ENCODE measurements at places on chromosomes 2 and 18. TPM values are rescaled to one million over a fixed set of nuclear protein-coding genes. Genes with fewer than 3 reads are reported as not detected.

WNT10A gene
- total RNA-seq: 9.2 TPM

GRCh38 chr2:25050128-25050527 is 8.3 kb downstream of the EFR3B start:
- DNase-seq: no peak

GRCh38 chr2:157500334-157500733 is 56.4 kb upstream of the CYTIP start:
- no peak for DNase-seq

DNA sequence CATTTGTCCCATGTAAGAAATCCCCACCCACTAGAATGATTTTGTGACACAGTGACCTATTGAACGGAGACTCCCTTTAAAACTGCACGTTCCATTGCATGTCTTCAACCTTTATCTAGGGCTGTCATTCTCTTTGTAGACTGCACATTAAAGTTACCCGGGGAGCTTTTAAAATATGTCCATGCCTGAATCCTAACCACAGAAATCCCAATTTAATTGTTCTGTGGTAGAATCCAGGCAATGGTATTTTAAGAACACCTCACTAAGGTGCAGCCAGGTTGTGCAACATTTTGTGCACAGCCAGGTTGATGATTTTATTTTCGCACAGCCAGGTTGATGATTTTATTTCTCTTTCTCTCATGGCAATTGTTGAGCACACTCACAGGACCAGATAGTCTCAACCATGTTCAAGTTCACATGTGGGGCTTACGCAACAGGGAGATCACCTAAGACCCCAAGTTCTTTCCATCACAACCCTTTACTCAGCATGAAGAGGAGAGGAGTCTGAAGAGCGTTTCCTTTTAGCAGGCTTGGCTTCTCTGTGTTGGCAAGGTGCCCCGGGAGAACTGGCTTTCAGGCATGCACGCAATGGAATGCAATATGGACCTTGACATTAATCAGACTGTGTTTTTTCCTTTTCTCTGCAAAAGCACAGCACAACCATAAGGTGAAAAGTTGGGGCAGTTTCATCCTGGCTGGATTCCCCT is 467.3 kb upstream of the ETAA1 start:
- no peak for DNase-seq

DNA sequence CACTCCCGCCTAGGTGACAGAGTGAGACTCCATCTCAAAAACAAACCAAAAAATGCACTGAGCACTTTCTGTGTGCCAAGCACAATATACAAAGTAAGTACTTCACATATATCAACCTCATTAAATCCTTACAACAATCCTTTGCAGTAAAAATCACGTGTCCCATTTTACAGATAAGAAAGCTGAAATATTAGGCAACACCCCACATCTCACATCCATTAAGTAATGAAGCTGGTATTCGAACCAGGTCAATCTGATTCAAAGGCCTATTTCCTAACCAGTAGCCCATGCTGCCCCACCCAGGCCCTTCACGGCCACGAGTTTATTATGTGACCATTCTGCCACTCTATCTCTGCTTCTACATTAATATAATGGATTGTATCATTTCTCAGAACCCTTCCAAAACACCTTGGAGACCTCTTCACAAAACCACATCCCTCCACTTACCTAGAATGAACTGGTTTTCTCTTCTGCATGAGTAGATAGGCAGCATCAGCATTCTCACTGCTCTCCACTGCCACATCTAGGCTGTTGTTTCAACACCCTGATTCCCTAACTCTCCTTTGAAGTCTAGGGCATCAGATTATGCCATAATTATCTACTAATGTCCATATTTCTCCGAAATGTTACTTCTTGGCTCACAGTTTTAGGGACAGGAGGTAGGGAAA is 3.1 kb upstream of the EXOC6B start:
- DNase-seq: no peak

- no peak for DNase-seq
These were observed 105.5 kb upstream of the NEUROD1 start for GRCh38 chr2:181785691-181786344.

GRCh38 chr2:43106559-43107527 is 119.6 kb downstream of the ZFP36L2 start:
- no peak for DNase-seq

HJURP gene
- total RNA-seq: 87.0 TPM

GRCh38 chr2:151681051-151681450 is 53.2 kb downstream of the NEB start:
- DNase-seq: no peak

- no peak for DNase-seq
These were observed 371.9 kb upstream of the TNP1 start for GRCh38 chr2:217231724-217232123.

KCNG2 gene
- total RNA-seq: not detected

GRCh38 chr18:3664563-3665178 is 214.7 kb downstream of the TGIF1 start:
- DNase-seq: no peak

DNA sequence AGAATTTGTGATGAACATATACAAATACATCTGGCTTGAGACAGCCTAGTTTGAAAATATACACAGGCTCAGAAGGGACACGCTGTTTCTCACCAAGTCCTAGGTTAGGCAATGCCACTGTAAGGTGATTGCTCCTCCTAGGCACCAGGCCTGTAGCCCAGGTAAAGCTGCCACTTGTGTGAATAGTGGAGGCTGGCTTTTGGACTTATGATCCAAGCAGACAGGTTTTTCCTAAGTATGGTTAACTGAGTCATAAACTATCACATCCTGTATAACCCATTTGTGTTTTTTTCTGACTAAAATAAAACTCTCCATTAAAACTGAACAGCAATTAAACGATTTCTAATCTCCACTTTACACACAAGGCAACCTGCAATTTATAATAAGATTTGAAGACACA is 81.0 kb downstream of the SEMA4F start:
- no peak for DNase-seq

DNA sequence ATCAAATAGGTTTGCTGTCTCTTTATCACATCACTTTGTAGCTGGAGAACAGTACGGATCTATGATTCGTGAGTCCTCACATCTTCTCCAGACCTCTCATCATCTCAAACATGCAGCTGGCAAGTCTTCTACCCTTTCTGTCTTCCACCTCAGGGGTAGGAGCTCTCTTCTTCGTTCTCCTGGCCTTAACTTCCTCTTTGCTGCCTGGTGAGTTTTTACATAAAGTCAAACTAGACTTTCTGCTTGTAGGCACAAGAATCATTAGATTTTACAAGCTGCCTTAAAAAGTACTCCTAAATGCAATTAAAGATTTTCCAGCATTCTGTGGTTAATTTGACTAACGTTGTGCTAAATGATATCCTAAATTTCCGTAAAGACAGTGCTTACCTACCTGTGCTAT is 43.7 kb upstream of the TANK start:
- DNase-seq: no peak

All from Panc1 (cell line).